Stimulated activated CD8-positive, alpha-beta memory T cell treated with anti-CD3 and anti-CD28 coated beads, Interleukin-7, amount 100 ng/mL, for 1 hour (primary cell): ENCODE measurements at places on chromosomes 2 and 18.

- no peak for DNase-seq
Observed at GRCh38 chr2:217798191-217798590, 204.6 kb downstream of the TNS1 start.

DNA sequence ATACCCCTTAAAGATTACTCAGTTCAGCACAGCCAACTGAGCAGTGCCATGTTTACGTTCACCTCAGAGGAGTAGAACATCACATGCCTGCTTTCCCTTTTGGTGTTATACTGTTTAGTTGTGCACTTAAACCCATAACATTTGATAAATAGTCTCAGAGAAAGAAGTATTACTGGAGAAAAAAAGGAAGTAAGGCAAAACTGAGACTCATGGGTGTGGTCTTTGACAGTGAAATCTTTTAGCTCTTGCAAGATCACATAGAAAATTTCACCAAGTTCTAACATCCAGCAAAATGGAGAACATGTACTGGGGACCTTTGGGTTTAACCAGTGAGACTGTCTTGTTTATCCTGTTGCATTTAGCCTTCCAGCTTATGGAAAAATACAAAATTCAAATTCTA, 5.6 kb downstream of the TANK start:
- DNase-seq = no peak

- DNase-seq = no peak
Observed at GRCh38 chr18:11388755-11389680, 220.4 kb upstream of the SLC35G4 start.

DNA sequence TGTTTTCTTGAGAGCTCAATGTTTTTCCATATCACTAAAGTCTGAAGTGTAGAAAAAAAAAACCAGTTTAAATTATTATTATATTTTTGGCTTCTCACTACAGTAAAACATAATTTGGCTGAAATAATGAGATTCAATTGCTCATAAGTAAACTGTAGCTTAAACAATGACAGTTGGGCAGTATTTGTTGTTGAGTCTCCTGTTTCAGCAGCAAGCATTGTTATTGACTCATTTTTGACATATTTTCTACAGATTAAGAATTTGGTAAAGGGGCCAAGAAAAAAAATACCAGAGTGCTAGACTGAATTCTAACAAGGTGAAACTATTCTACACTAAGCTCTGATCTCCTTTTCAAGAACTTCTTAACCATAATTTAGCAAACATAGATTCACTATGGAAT, 2070.4 kb upstream of the CELF4 start:
- no peak for DNase-seq

DNA sequence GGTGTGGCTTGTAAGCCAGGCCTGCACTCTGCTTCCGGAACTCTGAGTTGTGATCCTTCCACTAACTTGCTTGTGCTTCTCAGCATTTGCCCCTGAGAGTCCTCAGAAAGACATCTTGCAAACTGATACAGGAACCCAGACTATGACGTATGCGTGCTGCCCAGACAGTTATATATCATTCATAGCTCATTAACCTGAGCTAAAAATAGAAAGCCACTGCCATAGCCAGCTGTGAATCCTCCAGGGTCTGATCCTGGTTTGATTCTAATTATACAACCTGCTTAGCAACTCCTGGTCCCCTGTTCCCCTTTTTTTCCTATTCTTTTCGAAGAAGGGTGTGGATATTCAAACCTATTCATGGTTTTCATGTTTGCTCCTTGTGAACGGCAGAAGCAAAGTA, 63.7 kb downstream of the MARCHF4 start:
- DNase-seq = no peak

DNA sequence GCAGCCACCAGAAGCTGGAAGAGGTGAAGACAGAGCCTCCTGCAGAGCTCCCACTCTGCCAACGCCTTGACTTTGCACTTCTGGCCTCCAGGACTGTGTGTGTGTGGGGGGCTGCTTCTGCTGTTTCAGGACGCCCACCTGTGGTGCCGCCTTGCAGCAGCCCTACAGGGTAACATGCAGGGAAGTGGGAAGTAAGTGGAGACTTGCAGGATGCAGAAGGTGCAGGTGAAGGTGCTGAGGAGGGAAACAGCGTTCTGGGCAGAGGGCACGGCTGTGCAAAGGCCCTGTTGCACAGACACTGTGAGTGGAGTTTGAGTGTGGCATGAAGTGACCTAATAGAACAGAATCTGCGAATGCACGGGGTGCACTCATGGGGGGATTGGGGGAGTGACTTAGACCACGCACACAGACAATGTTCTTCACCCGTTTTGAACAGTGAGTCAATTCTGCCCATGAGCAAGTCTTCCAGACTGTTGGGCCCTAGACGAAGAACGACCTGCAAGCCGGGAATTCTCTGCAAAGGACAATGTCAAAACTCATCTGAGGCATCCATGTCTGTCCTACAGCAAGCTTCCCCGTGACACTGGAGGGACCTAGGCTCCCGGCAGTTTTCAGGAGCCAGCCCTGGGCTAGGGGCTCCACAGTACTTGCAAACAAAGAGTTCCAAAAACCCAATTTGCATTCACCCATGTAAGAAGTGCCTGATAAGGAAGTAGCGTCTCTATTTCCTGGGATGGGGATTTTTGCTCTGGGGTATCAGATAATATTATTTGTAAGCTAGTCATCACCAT, 19.0 kb downstream of the MBP start:
- DNase-seq = no peak

DNA sequence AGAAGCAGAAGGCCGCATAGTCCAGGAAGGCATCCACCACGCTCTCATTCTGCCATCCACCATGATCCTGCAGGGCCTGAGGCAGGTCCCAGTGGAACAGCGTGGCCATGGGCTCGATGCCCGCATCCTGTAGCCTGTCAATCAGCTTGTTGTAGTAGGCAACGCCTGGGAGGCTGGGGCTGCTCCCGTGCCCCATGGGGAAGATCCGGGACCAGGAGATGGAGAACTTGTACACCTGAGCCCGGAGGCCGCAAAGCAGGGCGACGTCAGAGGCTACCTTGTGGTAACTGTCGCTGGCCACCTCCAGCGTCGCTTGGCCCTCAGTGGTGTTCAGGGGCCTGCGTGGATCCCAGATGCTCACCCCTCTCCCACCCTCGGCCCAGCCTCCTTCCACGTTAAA, 19.5 kb downstream of the LCT start:
- no peak for DNase-seq

DNA sequence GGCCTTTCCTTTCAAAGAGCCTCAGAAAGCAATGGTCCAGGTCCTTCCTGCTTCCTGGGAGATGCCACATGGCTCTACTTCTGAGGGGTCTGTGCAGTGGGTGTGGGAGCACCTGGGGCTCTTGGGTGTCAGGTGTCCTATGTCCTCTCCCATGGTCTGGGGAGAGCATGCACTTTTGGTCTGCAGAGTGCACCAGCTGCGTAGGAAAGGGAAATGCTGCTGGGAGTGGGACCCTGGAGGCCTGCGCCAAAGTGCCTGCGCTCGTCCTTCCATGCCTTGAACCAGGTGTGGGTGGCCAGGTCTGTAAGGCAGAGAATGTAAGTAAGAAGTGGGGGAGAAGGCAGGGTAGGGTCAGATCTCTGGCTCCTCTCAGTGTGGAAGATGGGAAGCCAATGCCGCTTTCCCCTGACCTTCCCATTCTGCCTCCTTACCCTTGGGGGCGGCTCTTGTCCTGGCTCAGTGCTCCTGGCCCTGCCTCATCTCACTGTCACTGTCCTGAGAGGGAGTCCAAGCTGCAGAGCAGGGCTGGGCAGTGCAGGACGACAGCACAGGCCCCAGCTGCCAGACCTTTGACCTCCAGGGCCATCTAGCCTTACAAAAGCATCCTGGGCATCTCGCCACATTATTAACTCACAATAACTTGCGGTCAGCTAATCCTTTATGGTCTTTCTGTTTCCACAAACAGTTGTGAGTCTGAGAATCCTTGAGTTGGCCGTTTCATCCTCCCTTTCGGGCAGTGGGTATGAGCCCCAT, 6.6 kb upstream of the PROM2 start:
- DNase-seq = no peak

DNA sequence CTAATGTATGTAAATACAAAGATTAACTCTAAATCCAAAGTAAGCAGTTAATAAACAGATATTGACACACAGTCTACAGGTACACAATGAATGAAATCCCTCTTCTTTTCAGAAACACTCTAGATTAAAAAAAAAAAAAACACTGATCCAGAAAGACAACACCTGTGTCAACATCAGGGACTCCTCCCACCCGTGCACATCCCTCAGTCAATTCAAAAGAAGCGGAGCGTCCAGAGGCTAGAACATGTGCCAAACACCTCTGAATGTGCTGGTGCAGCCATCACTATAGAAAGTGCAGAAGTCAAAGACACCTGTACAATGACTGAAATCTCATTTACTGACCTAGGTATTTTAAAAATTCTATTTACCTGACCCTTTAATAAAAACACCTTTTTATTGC, 622.6 kb upstream of the ID2 start:
- DNase-seq = no peak

DNA sequence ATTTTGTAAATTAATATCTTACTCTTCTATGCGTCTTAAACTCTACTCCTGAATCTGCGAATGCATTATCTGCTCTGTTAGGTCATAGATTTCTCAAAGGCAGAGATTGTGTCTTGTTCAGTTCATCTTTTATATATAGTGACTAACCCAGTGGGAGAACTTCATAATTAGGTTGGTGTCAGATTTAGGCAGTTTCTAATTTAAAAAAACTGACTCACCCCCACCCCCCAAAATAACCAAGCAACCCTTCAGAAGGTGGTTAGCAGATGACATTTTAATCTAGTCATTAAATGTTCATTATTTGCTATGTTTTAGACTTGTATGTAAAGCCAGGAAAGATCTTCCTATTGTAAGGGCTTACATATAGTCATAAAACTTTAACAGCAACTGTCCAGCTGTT, 10.4 kb downstream of the SERPINB12 start:
- DNase-seq = no peak

DNA sequence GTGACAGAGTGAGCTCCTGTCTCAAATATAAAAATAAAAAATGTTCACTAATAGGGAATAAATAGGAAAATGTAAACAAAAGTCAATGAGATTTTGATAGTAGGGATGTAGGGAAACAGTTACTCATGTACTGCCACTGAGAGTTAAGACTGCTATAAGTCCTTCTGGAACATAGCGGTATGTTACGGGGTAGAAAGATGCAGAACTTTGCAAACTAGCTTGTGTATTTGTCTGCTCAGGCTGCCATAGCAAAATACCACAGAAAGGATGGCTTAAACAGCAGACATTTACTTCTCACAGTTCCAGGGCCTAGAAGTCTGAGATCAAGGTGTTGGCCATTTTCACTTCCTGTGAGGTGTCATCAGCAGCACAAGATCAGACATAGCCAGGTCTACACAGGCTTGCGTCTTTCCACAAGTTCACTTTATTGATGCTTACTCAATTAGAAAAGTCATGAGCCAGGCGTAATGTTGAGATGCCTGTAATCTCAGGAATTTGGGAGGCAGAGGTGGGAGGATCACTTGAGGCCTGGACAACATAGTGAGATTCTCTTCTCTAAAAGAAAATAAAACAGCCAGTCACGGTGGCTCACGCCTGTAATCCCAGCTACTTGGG, 8.8 kb downstream of the TXNDC2 start:
- DNase-seq = no peak

DNA sequence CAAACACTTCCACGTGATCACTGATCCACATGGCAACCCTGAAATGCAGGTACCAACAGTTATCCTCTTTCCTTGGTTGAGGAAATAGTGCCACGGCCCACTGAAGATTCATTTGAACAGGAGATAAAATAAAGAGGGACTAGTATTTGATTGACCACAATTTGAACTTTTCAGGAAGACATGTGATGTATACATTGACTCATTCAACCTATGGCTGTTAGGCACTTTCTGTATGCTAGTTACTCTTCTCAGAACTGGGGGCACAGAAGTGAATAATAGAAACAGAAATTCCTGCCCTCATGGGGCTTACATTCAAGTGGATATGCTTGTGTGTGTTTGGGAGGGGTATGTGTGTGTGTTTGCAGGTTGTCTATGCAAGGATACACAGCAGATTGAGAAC, 199.6 kb downstream of the PRKCE start:
- no peak for DNase-seq

DNA sequence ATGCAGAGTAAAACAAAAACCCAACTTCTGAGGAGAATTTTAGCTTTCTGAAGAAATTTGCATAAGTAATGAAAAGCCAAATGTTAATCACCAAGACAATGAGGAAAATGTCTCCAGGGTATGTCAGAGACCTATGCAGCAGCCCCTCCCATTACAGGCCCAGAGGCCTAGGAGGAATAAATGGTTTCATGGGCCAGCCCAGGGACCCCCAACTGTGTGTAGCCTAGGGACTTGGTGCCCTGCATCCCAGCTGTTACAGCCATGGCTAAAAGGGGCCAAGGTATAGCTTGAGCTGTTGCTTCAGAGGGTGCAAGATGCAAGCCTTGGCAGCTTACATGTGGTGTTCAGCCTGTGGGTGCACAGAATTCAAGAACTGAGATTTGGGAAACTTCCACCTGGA, 1256.9 kb upstream of the PIK3C3 start:
- no peak for DNase-seq

DNA sequence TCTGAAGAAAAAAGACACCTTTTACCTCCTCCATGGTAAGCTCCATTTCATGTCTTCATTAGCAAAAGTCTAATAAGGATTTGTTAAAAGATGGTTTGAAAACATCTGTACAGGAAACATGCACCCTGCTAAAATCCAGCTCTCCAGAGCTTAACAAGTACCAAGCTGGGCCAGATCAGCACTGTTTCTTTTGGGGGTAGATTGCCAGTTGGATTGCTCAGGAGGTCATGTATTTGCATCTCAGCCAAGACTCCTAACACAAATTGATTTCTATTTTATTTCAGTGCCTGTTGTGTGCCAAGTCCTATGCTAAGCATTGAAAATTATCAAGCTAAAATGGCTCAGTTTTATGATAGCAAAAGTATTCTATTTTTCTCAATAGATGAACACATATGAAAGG, 3.4 kb upstream of the TMEM182 start:
- DNase-seq = no peak

DNA sequence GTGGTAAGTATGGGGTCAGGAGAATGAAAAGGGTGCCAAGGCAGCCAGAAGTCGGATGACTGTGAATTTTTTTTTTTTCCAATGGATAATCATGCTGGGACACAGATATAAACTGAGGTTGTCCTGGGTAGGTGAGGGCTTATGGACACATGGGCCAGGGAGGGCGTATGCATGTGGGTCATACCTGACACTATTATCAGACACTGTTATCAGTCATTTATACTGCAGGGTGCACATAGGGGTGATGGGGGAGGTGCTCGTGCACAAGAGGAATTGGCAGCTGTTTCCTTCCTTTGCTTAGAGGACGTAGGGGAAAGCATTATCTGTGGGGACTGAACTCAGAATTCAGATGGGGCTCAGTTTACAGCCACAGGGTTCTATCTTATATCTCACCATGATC, 10.1 kb downstream of the CTIF start:
- no peak for DNase-seq

DNA sequence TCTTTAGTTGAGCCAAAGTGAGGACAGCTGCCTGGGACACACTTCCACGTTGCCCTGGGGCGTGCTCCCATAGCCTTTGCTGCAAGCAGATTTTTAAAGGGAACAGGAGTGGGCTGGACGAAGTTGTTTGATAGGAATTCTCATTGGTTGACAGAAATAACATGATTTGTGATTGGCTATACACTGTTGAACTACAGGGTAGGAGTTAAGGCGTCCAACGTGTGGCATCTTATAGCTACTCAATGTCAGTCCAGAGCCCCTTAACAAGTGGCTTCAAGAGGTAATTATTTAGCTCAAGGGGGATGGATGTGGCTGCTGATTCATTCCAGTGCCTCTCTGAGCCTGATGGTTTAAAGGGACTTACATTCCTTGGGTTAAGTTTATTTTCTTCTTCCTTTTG, 65.5 kb downstream of the ACAA2 start:
- DNase-seq = no peak
